SK-MEL-5 (cell line): ENCODE measurements at places on chromosomes 2 and 18. TPM values are rescaled to one million over a fixed set of nuclear protein-coding genes. Genes with fewer than 3 reads are reported as not detected.

The CEP76 gene
- total RNA-seq: 9.0 and 12.6 TPM in 2 replicates

The CNNM4 gene
- total RNA-seq: 1.7 and 2.9 TPM in 2 replicates

The MC2R gene
- not detected in 2 replicates for total RNA-seq

The POMC gene
- not detected in 2 replicates for total RNA-seq

The MROH2A gene
- total RNA-seq: 0.08 TPM in 1 of 2 replicates, not detected in the other

The LIMS4 gene
- 0.16 TPM in 1 of 2 replicates, not detected in the other for total RNA-seq

The CHST9 gene
- not detected in 2 replicates for total RNA-seq

The MYO7B gene
- total RNA-seq: not detected in 2 replicates

The FN1 gene
- total RNA-seq: 424 and 551 TPM in 2 replicates

The SGO2 gene
- total RNA-seq: 9.1 and 10.7 TPM in 2 replicates

The AKAIN1 gene
- not detected in 2 replicates for total RNA-seq

The NT5C1B gene
- not detected in 2 replicates for total RNA-seq

The CXCR1 gene
- not detected in 2 replicates for total RNA-seq

The OTOS gene
- not detected in 2 replicates for total RNA-seq

The SAG gene
- not detected in 2 replicates for total RNA-seq

GRCh38 chr2:81250270-81250669 lies 945.7 kb upstream of the LRRTM1 start:
- DNase-seq: no peak

DNA sequence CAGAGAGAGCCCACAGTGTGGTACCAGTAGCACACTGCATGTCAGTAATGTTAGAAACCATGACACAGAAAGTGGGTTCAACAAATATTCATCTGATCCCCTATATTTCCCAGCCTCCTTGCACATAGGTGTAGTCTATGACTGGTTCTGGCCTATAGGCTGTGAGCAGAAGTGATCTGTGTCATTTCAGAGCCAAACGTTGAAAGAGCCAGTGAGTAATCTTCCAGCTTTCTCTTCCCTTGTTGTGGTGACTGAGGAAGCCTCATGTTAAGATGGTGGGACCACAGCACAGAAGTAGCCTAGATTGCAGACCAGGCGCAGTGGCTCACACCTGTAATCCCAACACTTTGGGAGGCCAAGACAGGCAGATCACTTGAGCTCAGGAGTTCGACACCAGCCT lies 4.1 kb downstream of the TMEM237 start:
- DNase-seq: no peak

GRCh38 chr18:9172506-9173127 lies 36.0 kb downstream of the ANKRD12 start:
- no peak for DNase-seq

GRCh38 chr2:236554629-236555282 lies 14.9 kb upstream of the ACKR3 start:
- no peak for DNase-seq

DNA sequence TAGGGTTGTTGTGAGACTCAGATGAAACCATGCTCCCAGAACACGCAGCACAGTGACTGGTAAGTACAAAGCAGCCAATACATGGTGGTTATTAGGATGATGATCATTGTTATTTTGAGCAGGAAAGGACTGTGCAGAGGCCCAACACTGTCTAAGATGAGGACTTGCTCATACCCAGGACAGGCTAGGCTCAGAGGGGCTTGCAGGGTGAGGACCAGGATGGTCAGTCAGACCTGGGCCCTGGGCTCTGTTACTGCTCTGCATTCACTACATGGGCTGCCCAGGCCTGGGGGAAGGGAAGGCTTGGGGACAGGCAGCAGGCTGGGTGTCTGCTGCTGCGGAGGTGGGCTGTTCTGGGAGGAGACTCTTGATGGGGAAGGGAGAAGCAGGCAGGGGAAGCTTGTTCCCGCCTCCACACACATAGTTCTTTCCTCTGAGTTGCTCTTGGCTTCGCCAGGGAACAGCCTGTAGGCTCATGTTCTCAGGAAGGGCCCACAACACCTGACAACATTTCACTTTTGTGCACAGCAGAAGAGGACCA lies 17.5 kb downstream of the CAPN13 start:
- no peak for DNase-seq

- peak; percentile 18 for DNase-seq
These were observed 31.2 kb upstream of the C1GALT1C1L start for GRCh38 chr2:43707255-43708015.

DNA sequence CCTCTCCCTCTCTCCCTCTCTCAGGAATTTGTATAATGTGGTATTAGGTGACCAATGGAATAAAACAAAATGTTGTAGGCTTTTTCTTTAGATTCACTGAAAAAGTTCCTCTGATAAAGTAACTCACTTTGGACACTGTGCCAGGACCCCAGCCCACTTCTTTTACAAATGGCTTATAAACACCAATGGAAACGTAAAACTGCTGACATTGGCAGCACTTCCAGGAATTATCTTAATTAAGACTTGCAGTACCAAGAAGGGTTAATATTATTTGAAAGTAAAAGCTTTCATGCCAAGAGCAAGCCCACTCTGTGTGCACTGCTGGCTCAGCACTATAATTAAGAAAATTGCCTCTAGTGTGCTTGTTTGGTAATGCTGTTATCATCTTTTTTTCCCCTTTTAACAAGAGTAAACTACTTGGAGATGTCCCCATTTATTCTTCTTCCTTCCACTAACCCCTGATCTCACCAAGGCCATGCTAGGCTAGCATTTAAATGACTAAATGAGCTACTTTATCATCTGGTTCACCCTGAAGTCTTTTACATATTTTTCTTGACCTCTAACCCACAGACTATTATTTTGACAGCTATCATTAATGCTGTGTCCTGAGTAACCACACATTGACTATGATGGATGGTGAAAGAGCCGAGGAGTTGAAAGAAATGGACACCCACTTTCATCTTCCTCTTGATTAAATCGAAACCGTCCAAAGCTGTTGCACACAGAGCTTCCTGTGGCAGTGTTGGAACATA lies 232.2 kb upstream of the ETAA1 start:
- DNase-seq: no peak

- DNase-seq: no peak
These were observed 734.4 kb downstream of the CBLN2 start for GRCh38 chr18:71809711-71810110.

DNA sequence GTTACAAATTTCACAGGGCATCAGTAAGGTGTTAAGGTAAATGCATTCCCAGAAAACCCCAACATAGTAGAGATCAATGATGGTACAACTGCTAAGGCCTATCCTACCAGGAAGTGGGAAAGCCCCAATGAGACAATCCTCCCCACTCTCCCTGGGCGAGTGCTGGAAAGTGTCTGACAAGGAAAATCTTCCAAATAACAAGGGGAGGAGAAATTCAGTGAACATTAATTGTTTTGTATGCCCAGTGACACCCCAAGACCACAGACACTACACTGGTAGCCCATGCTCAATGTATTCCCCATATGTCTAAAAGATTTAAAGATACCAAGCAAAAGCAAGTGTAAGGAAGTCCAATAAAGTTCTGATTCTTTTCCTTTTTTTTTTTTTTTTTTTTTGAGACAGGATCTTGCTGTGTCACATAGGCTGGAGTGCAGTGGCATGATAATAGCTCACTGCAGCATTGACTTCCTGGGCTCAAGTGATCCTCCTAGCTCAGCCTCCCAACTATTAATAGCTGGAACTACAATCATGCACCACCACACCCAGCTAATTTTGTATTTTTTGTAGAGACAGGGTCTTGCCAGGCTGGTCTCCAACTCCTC lies 24.7 kb downstream of the B4GALT6 start:
- no peak for DNase-seq

DNA sequence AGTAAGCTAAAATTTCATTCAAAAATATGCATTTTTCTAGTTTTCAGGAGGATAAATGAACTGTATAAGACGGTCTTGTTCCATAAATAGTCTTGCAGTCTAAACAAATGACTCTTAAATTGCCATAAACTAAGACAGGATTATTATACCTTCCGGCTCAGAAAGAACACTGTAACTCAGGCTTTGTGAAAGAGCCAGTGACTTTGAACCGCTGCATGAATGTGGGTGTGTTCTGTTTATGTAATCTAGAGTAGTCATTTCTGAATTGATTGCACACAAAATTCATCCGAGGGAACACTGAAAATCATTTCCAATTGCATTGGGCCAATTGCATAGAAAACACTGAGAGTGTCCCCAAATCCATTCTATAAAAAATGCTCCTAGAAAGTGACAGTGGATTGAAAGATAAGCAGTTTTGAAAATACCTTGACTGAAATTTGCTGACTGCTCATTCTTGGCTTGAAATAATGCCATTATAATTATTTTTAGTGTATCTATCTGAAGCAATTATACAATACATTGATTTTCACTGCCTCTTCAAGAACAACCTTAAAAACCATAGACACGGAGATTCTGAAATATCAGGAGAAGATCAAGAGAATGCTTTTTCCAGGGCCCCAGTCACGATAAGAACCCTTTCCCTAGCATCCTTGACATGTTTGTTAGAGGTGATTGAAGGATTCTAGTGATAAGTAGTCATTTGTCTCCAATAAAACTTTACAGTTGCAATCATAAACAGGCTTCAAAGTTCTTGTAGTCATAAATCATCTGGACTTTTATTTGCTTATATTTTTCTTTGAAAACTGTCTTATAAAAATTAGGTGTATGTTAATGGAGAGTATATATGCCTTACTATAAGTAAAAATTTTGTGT lies 55.4 kb downstream of the CNTNAP5 start:
- no peak for DNase-seq

- DNase-seq: no peak
These were observed 854.3 kb downstream of the LRRTM4 start for GRCh38 chr2:76667821-76668271.

DNA sequence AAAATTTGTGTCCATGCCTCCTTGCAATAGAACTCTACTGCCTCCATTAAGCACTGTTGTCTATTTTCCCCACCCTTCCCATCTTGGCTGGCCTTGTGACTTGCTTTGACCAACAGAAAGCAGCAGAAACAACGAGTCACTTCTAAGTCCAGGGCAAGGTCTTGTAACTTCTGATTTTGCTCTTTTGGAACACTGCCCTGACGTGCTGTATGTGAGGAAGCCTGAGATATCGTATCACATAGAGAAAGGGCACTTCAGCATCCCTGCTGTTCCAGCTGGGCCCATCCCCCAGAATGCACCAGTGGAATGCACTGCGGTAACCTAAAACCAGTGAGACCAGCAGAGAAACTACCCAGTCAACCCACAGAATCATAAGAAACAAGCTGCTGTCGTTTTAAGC lies 28.1 kb downstream of the NCKAP1 start:
- DNase-seq: peak; percentile 54

DNA sequence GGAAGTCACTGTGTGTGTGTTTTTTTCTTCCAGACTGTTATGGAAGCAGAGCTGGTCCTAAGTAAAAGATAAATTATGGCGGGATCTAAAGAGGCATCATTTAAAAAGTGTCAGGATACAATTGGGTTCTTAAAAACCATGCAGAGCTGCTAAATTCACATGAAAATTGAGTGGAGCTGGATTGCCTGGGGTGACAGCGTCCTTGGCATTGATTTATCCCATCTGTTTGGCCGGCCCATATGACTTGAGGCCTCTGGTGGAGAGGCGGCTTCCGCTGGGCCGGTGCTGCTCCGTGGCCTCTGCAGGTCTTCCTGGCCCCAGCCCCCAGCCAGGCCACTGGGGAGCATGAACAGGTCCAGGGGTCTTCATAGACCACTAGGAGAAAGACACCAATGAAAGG lies 165.5 kb downstream of the GLI2 start:
- no peak for DNase-seq

DNA sequence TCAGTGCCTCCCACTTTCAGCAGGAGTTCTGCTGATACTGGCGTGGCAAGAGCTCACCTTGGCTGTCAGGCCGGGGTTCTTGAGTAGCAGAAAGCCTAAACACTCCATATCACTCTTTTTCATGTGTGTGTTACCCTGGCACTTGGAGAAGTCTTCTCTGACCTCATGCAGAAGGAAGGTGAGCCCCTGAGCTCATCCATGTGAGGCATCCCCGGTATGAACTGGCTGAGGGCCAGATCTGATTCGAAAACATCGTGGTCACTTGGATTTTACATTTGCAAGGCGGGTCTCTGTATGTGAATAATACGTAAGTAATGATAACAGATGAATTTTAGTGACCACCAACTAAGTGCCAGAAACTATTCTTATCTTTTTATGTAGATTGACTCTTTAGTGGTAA lies 93.6 kb downstream of the RAPGEF4 start:
- no peak for DNase-seq

GRCh38 chr2:105800036-105800713 lies 55.5 kb downstream of the NCK2 start:
- no peak for DNase-seq

GRCh38 chr2:14899621-14900414 lies 267.3 kb downstream of the LRATD1 start:
- no peak for DNase-seq

- DNase-seq: no peak
These were observed 92.6 kb upstream of the TMEM18 start for GRCh38 chr2:769771-770170.

- DNase-seq: no peak
These were observed 556.1 kb downstream of the BCL11A start for GRCh38 chr2:59997371-59997770.

GRCh38 chr2:170524828-170525565 lies 190.1 kb upstream of the SP5 start:
- no peak for DNase-seq

DNA sequence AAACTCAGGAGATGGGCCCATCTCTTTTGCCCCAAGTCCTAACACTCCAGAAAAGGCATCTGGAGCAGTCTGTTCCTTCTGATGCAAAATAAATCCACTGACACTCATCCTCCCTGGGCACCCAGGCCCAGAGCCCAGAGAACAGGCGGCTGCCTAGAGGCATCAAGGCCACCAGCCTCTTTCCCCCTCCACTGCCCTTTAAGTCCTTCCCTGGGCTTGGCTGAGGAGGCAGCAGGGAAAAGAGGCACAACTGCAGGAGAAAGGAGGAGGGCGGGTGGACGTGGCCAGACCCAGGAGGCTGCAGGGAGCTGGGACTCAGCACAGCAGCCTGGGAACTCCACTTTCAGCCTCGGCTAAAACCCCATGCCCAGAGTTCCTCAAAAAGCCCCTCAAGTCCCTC lies 99.7 kb upstream of the ID2 start:
- no peak for DNase-seq

DNA sequence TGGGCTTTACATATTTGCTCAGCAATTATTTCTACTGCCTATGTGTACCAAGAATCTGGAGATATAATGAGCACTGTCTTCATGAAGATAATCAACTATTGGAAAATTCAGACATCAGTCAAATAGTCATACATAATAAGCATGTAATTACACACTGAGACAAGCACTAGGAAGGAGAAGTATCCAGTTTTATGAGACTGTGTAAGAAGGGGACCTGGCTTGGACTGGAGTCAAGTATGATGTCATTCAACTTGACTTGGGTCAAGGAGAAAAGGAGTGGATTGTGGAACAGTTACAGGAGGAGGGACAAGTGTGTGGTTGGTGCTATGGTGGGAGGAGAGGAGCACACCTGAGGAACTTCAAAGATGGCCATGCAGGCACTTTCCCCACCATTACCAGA lies 419.8 kb upstream of the TRIB2 start:
- DNase-seq: no peak

- no peak for DNase-seq
These were observed 74.0 kb downstream of the SLC66A2 start for GRCh38 chr18:79877163-79878091.

DNA sequence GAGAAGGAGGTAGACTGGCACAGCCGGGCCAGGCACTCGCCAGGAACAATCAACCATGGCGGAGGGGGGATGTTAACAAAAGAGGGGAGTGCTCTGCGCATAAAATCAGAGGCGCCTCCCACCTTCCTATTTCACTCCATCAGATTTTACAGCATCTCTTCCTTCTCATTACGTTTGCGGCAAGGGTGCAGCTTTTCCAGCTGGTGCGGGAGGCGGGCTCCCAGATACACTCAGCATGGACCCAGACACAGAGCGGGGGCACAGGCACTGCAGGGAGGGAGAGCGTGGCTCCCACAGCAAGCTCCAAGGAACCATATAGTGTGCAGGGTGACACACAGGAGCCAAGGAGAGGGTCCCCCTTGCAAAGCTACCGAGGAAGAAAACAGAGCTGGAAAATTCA lies 176.3 kb downstream of the EIPR1 start:
- no peak for DNase-seq
